ENCODE measurements at places on chromosomes 7 and 10.

- no peak overlapping the region for H3K27ac ChIP-seq
- H3K27me3 ChIP-seq = peaks cover 19% of the 10 kb centered on the region
- no peaks in the 10 kb centered on the region for H3K4me1 ChIP-seq
- no peaks in the 10 kb centered on the region for H3K36me3 ChIP-seq
- DNase-seq = no peak
- H3K4me3 ChIP-seq = no peak overlapping the region
These were observed 85.1 kb downstream of the WASHC2A start for GRCh38 chr10:50152792-50153272.

GRCh38 chr7:14023838-14024237 is 34.4 kb upstream of the ETV1 start:
- no peaks in the 10 kb centered on the region for H3K36me3 ChIP-seq
- H3K27ac ChIP-seq = no peak overlapping the region
- no peak for DNase-seq
- no peaks in the 10 kb centered on the region for H3K4me1 ChIP-seq

GRCh38 chr10:30346615-30347014 is 2.5 kb downstream of the MTPAP start:
- H3K4me3 ChIP-seq = no peak overlapping the region
- H3K4me1 ChIP-seq = peaks cover 52% of the 10 kb centered on the region
- no peak overlapping the region for H3K27ac ChIP-seq
- no peaks in the 10 kb centered on the region for H3K36me3 ChIP-seq
- H3K27me3 ChIP-seq = no peaks in the 10 kb centered on the region

DNA sequence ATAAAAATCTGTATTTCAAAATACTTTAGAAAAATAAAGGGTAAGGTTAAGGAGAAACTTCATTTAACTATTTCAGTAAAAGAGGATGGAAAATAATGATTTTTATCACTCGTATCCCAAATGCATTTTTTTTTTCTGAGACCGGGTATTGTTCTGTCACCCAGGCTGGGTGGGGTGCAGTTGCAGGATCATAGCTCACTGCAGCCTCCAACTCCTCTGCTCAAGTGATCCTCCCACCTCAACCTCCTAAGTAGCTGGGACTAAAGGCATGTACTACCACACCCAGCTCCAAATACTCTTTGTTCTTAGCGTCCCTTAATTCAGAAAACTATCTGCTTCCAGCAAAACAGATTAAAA is 11.8 kb downstream of the KMT2C start:
- peak overlapping the region; percentile 55 for H3K4me3 ChIP-seq
- H3K36me3 ChIP-seq = peaks cover 3% of the 10 kb centered on the region
- H3K4me1 ChIP-seq = peaks cover 42% of the 10 kb centered on the region
- no peaks in the 10 kb centered on the region for H3K27me3 ChIP-seq
- H3K27ac ChIP-seq = no peak overlapping the region
- DNase-seq = no peak

GRCh38 chr7:158805937-158806336 is 23.4 kb downstream of the ESYT2 start:
- peaks cover 42% of the 10 kb centered on the region for H3K4me1 ChIP-seq
- DNase-seq = no peak
- H3K27ac ChIP-seq = peak overlapping the region; percentile 27
- H3K4me3 ChIP-seq = peak overlapping the region; percentile 19
- no peaks in the 10 kb centered on the region for H3K27me3 ChIP-seq
- H3K36me3 ChIP-seq = peaks cover 4% of the 10 kb centered on the region
